ENCODE measurements at places on chromosomes 16 and 17.

- DNase-seq, result no peak
Observed at GRCh38 chr17:78475211-78475610, 96.8 kb downstream of the PGS1 start.

DNA sequence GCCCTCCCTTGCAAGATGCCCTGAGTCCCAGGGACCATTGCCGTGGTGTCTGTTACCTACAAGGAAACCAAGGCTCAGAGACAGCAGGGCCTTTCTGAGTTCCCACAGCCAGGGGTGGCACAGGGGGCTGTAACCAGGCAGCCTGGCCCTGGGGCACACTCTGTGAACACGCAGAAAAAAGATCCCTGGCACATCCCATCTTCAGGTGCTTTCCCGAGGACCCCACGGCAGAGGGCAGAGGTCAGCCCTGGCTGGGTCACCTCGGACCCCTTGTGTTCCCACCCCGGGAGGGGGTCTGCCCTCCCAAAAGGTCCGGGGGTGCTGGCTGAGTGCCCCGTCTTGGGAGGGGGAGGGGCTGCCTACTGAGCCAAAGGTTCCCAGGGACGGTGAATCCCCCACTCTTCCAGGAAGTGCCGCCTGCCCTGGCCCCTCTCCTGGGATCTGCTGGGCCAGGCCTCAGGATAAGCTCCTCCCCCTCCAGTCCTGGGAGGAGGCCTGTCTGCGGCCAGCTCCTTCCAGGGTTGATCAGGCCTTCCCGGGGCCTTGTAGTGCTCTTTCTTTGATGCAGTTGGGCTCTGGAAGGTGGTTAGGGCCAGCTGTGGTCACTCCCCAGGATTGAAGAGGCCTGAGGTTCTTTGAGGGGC is 8.1 kb downstream of the GLIS2 start:
- DNase-seq, result no peak

DNA sequence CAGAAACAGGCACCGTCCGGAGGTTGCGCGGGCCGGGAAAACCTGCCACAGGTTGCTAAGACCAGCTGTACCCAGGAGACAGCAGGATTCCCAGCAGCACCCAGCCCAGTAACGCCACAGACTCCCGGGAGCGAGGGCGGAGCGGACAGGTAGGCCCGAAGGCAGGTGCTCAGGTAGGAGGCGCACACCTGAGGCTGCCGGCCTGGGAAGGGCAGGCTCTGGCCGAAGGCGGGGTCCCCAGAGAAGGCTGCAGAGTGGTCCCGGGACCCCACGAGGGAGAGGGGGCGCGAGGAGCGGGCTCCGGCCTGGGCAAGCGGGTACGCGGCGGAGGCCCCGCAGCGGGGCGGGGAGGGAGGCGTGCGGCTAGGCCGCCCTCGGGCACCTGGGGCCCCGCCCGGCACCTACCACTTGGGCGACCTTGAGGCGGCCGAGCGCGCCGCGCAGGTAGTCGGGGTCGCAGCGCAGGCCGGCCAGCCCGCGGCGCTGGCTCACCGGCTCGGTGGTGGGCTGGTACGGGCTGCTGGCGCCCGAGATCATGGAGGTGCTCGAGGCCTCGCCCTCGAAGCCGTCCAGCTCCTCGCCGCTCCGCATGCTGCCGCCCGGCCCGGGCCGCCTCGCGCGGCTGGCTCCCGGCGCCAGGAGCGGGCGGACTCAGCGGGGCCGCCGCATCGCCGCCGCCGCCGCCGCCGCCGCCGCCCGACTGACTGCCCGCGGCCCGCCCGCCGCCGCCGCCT is 441 bp downstream of the CMTM4 start:
- no peak for DNase-seq

GRCh38 chr17:81090361-81091136 is 55.6 kb downstream of the BAIAP2 start:
- DNase-seq, result no peak

DNA sequence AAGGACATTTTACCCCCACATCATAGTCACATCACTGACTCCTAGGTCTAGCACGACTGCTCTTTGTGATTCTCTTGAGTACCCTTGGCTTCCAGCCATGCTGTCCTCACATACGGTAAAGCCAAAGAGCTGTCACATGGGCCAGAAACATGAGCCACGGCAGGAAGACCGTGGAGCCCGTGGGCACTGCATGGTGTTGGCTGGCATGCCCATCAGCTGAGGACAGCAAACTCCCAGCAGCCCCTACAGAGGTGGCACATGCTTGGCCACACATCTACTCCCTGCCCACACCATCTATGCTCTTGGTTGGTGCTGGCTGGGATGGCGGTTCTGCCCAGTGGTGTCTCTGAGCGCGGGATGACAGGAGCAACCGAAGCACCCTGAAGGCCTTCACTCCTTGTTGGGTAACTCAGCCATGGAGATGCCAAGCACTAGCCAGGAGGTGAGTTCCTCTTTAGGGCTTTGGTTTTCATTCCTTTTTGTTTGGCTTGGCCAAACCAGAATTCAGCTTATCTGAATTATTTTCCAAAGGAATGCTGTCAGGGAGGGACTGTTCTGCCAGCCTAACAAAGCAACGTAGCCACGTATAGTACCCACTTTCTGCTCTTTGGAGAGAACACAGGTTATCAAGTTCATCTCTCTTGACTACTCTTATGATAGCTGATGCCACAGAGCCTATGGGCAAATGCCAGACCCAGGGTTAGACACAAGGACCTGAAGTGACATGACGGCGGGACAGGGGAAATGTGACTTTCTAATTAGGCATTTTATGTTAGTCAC is 10.0 kb downstream of the TNFAIP1 start:
- no peak for DNase-seq
